ENCODE measurements at places on chromosomes 1 and 21. TPM values are rescaled to one million over a fixed set of nuclear protein-coding genes. Genes with fewer than 3 reads are reported as not detected.

- H3K27ac ChIP-seq = no peak overlapping the region
- H3K4me1 ChIP-seq = peaks cover 5% of the 10 kb centered on the region
- no peak for DNase-seq
- H3K36me3 ChIP-seq = no peaks in the 10 kb centered on the region
- H3K4me3 ChIP-seq = no peak overlapping the region
- peaks cover 8% of the 10 kb centered on the region for H3K27me3 ChIP-seq
Observed at GRCh38 chr1:14921057-14921456, 232.5 kb upstream of the TMEM51 start.

The OR2T5 gene
- total RNA-seq = not detected

The TNNT2 gene
- not detected for total RNA-seq

The PHGDH gene
- 9.0 TPM for total RNA-seq

- no peak overlapping the region for H3K4me3 ChIP-seq
- no peaks in the 10 kb centered on the region for H3K27me3 ChIP-seq
- no peak overlapping the region for H3K27ac ChIP-seq
- no peak for DNase-seq
- H3K4me1 ChIP-seq = no peaks in the 10 kb centered on the region
- no peaks in the 10 kb centered on the region for H3K36me3 ChIP-seq
Observed at GRCh38 chr21:16540966-16541727, 811.4 kb downstream of the USP25 start.

The GSTM1 gene
- total RNA-seq = not detected

GRCh38 chr1:80211691-80212380 lies 1205.3 kb upstream of the ADGRL4 start:
- no peaks in the 10 kb centered on the region for H3K27me3 ChIP-seq
- no peak overlapping the region for H3K27ac ChIP-seq
- no peak for DNase-seq
- no peaks in the 10 kb centered on the region for H3K4me1 ChIP-seq
- no peak overlapping the region for H3K4me3 ChIP-seq
- no peaks in the 10 kb centered on the region for H3K36me3 ChIP-seq

The TMEM9 gene
- 17.9 TPM for total RNA-seq

The AKR7A3 gene
- total RNA-seq = 1.2 TPM
